B cell (primary cell): ENCODE measurements at places on chromosomes 3 and 15. TPM values are rescaled to one million over a fixed set of nuclear protein-coding genes. Genes with fewer than 3 reads are reported as not detected.

The ACTRT3 gene
- total RNA-seq: 0.15 and 0.37 TPM in 2 replicates

DNA sequence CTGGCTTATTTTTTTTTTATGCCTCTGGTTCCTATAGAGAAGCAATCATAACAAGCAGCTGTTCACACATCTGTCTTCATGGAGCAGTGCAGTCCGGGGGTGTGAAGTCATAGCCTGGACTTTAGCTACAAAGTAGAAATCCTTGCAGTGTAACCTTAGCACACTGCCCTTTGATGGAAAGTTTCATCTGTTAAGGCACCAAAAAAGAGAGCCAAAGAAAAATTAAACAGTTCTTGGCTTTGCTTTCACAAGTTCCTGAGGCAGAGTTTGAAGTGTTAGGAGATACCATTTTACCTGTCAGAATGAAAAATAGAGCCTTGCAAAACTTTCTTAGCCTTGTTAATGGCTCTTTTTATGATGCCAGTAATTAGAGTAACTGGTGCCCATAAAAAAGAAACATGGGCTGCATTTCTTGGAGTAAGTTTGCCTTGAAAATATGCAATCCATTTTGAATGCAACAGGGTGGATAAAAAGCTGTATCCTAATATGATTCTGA is 84.1 kb downstream of the PIK3R4 start:
- H3K4me3 ChIP-seq: no peak overlapping the region
- no peaks in the 10 kb centered on the region for H3K27me3 ChIP-seq
- no peaks in the 10 kb centered on the region for H3K4me1 ChIP-seq
- no peak overlapping the region for H3K27ac ChIP-seq
- no peak for DNase-seq

The CCRL2 gene
- 2.3 and 2.6 TPM in 2 replicates for total RNA-seq

GRCh38 chr15:74390647-74391288 is 23.3 kb upstream of the CYP11A1 start:
- no peak overlapping the region for H3K27ac ChIP-seq
- H3K4me1 ChIP-seq: peaks cover 72% of the 10 kb centered on the region
- no peaks in the 10 kb centered on the region for H3K27me3 ChIP-seq

DNA sequence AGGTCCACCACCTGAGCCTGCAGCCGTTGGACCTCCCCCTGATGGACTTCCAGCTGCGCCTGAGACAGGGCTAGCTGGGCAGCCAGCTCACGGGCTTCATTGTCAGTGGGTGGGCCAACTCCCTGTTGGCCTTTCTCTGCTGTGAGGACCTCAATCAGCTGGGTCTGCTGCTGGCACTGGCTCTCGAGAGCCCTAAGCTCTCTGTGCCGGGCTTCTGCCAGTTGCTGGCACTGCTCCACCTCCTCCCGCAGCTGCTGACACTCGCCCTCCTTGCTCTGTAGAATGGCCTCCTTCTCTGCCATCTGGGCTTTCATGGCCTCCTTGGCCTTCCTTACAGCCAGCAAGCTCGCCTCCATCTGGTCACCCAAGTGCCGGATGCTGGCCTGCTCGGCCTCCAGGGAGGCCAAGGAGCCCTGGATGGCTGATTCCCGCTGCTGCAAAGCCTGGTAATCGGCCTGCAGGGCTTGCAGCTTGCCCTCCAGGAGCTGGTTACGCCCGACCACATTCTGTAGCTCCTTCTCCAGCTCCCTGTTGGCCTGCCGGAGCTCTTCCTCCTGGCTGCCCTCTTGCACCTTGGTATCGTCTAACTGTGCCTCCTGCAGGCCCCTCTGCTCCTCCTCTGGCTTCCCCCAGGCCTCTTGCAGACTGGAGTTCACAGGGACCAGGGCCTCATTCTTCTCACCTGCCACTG is 23.8 kb downstream of the CXCR6 start:
- H3K27ac ChIP-seq: no peak overlapping the region
- H3K27me3 ChIP-seq: no peaks in the 10 kb centered on the region
- DNase-seq: no peak
- no peaks in the 10 kb centered on the region for H3K36me3 ChIP-seq
- H3K4me3 ChIP-seq: no peak overlapping the region

GRCh38 chr15:91896341-91897055 is 43.0 kb downstream of the SLCO3A1 start:
- H3K36me3 ChIP-seq: no peaks in the 10 kb centered on the region
- H3K4me1 ChIP-seq: no peaks in the 10 kb centered on the region
- H3K27me3 ChIP-seq: no peaks in the 10 kb centered on the region
- no peak overlapping the region for H3K4me3 ChIP-seq
- H3K27ac ChIP-seq: no peak overlapping the region
- no peak for DNase-seq

The COLQ gene
- total RNA-seq: 1.9 TPM in 2 replicates

DNA sequence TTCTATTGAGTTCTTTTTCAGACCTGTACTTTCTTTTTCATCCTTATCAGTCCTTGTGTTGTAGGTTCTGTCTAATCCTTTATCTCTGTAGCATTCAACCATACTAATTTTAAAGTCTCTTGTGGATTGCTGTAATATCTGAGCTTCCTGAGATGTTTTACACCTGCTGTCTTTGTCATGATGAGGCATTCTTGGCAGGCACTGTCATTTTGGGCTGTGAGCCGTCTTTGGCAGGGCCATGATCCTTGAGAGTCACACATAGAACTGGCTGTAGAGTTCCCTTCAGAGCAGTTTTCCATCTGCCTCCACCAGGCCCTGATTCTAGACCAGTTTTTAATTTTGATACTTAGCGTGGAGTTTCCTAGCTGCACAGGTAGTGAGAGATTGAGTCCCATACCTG is 6.7 kb downstream of the EFCC1 start:
- no peaks in the 10 kb centered on the region for H3K36me3 ChIP-seq
- peaks cover 12% of the 10 kb centered on the region for H3K4me1 ChIP-seq
- no peak overlapping the region for H3K27ac ChIP-seq
- no peak overlapping the region for H3K4me3 ChIP-seq
